Stimulated activated CD4-positive, alpha-beta T cell treated with anti-CD3 and anti-CD28 coated beads, Interleukin-1b, Interleukin-23, amount 100 ng/mL, for 1 hour (primary cell): ENCODE measurements at places on chromosomes 13 and 19.

DNA sequence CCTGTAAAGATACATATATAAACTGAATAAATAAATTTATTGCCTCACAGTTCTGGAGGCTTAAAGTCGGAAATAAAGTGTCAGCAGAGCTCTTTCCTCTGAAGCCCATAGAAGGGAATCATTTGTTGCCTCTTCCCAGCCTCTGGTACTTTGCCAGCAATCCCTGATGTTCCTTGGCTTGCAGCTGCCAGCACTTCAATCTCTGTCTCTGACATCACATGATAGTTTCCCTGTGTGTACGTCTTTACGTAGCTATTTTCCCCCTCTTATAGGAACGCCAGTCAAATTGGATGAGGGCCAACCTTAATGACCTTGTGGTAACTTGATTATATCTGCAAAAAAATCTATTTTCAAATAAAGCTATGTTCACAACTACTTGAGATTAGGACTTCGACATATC, 250.9 kb downstream of the LIG4 start:
- DNase-seq, result no peak

- no peak for DNase-seq
These were observed 294.5 kb downstream of the SLC7A1 start for GRCh38 chr13:29301027-29301426.

DNA sequence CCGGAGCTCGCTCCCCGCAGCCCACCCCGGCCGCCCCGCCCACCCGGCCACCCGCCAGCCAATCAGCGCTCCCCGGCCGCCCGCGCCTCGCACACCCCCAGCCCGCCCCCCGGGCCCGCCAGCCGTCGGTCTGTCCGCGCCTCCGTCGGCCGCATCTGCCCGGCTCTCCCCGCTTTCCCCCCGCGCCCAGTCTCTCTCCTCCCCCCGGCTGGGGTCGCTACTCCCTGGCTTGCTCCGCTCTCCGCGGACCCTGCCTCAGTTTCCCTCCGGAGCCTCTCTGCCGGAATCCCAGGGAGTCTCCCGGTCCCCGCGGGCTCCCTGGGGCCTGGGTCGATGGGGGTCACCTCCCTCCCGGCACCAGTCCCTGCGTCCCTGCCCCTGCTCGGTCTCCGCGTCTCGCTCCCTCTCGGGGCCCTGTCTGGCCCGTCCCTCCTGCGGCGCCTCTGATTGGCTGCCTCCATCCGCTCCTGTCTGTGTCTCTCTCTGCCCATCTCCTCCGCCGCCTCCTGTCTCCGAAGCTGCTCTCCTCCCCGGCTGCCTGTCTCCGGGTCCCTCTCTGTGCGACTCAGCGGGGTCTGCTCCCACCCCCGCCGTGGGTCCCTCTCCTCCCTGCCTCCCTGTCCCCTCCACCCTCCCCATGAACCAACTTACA, 484 bp downstream of the IL11 start:
- DNase-seq, result no peak

DNA sequence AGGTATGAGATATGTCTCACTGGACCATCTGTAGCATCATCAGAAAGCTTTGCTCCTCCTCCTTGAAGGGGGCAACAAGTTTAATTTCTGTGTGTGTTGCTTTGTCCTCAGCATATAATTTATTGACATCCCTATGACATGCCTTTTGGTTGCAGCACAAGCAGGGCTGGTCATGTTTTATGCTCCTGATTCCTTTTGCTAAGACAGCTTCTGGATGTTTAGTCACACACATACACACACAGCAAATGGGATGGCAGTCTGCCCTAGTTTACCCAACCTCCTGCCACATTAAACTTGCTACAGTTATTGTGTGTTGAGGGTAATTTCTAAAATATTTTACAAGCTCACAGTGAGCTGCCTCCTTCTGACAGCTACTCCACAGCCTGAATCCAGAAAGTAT, 217.9 kb upstream of the RXFP2 start:
- DNase-seq, result no peak

DNA sequence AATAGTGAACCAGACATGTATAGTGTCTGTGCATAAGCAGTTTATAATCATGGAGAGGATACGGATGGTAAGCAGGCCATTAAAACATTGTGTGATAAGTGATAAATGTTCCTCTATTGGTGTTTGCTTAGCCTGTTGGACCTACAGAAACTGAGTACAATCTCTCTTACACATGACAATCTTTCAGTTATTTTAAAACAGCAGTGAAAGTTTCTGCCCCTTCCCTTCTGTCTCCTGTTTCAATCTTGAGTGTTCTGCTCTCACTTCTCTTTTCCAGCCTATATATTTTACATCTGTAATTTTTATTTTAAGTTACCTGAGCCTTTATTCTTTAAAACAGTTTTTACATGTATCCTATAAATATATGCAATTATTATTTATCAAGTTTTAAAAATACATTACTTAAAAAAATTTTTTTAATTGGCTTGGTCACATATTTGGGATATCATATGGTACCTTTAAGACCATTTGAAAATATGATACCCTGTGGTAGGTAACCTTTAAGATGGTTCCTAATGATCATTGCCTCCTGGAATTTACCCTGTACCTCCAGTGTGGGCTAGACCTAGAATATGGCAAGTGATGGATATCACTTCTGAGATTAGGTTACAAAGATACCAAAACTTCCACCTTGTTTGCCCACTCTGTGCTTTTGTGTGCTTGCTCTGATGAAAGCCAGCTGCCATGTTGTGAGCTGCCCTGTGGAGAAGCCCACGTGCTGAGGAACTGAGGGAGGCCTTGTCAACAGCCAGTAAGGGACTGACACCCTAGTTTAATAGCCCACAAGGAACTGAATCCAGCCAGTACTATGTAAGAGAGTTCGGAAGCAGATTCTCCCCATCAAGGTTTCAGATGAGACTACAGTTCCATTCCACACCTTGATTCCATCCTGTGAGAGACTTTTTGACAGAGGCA, 99.3 kb downstream of the DHRS12 start:
- no peak for DNase-seq

DNA sequence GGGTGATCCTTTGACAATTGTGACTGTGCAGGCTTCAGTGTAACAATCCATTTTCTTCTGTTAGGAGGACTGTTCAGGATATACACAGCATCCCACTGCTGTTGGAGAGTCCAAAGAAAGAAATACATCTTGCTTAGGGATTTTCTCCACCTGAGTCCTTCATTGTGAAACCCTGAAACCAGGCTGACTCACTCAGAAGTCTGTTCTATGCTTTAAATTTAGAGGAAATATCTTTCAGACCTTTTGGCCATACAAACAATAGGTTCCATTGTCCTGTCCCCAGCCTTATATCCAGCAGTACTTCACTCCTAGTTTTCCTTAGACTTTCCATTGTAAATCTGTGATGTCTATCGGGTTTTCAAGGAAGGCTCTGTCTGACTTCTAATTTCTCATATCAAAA, 379.1 kb downstream of the SUCLA2 start:
- DNase-seq, result no peak

DNA sequence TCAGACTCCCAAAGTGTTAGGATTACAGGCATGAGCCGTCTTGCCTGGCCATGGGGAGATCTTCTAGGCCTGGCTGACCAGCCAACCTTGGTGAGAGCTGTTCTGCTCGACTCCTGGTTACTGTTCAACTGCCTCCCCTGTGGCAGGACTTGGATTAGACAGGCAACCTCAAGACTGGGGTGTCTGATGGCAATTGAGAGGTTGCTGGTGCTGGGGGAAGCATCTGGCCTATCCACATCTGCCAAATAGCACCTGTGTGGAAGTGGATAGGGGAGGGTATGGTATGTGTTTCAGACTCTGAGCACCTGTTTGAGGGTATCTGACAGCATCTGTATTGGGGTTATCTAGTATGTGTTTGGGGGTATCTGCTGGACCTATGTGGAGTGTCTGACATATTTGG, 44.7 kb downstream of the ARHGEF18 start:
- no peak for DNase-seq

DNA sequence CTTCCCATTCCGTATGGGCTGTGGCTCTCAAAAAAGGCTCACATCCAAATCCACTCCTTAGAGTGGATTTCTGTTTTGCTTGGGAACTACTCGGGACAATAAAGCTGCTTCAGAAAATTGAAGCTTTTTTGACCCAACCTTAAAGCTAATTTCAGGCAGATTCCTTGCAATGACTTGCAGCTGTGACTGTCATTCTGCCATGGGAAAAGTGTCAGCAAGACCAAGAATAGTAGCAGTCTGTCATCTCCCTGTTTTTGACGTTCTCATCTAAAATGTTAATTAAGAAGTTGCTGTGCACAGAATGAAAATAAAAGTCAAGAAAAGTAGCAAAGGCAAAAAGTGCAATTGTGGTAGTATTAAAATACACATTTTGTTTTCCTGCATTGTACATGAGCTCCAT, 304.7 kb downstream of the COG6 start:
- DNase-seq, result no peak

DNA sequence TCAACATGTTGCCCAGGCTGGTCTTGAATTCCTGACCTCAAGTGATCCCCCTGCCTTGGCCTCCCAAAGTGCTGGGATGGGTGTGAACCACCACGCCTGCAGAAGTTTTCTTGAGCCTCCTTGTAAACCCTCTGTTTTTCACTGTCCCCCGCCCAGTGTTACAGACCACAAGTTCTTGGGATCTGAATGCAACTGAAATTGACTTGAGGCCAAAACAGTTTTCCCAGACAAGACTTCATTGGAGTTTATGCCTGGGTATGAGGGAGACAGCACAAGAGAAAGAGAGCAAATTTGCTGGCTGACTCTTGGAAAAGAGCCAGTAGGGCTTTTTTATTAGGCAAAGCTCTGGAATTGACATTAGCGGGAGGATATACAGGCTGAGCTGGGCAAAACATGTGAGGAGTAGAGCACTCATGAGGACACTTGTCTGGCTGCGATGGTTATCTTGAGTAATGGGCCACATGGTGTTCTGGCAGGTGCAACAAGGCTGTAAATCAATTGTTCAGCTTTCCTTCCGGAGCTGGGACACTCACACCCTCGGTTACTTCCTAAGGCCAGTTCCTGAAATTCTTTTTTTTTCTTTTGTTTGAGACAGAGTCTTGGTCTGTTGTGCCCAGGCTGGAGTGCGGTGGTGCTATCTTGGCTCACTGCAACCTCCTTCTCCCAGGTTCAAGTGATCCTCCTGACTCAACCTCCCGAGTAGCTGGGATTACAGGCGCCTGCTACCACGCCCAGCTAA, 12.7 kb upstream of the HNRNPL start:
- DNase-seq, result no peak

DNA sequence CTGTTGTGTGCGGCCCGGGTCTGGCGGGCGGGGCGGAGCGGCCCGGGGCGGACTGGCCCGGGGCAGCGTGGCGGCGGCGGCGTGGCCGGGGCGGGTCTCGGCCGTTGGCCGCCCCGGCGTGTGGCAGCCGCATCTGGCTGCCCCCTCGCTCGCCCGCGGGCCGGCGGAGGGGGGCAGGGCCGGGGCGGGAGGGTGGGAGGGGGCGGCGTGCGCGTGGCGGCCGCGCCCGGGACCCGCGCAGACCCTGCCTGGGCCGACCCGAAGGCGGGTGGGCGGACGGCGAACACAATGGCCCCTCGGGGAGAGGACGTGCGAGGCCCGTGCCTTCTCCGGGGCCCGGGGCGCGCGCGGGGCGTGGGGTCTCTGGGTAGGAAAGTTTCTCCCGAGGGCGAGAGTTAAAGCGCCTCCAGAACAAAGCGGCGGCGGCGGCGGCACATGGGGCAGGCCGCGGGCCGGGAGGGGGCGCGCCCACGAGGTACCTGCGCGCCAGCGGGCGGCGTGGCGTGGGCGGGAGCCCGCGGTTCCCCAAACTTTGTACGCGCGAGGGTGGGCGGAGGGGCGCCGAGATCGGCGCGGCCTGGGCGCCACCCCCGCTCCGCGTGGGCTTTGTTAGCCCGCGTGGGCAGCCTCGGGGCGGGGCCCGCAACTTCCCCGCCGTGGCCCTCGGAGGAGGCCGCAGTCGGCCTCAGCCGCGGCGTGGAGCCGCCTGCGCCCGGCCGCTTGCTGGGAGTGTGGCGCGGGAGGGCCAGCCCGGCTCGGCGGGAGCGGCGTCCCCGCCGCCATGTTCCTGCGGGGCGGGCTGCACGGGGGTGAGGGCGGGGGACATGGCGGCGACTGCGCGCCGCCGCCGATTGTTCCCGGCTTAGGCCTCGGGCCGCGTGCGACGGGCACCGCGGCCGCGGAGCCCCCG, 764 bp downstream of the MIR17HG start:
- peak; percentile 34 for DNase-seq

- DNase-seq, result no peak
These were observed 64.0 kb downstream of the MLLT1 start for GRCh38 chr19:6215701-6216235.

DNA sequence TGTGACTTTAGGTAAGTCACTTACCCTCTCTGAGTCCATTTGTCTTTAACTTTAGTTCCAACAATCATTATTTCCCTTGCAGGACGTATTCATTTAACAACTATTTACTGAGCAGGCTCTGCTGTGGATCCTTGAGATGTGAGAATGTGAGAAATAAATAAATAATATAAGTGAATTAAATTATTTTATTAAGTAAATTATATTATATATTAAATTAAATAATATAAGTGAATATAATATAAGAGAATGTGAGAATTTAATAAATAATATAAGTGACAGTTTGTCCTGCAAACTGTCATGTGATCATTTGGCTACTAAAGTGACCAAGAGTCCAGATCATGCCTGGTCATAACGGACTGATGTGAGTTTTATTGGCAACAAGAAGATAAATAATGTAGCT, 598 bp downstream of the OR2Z1 start:
- no peak for DNase-seq

DNA sequence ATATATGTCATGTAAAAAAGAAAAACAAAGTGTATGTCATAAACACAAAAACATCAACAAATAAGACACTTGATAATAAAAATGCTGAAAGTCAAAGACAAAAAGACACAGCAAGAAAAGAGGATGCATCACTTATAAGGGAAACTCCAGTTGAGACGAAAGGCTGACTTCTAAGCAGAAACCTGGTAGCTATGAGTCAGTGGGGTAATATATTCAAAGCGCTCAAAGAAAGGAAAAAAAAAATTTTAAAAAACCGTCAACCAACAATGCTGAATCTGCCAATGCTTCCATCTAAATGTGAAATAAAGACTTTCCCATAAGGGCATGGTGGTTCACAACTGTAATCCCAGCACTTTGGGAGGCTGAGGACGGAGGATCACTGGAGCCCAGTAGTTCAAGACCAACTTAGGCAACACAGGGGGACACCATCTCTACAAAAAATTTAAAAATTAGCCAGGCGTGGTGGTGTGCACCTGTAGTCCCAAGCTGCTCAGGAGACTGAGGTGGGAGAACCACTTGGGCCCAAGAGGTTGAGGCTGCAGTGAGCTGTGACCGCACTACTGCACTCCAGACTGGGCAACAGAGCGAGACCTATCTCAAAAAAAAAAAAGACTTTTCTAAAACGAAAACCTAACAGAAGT, 24.0 kb downstream of the USP12 start:
- DNase-seq, result no peak

DNA sequence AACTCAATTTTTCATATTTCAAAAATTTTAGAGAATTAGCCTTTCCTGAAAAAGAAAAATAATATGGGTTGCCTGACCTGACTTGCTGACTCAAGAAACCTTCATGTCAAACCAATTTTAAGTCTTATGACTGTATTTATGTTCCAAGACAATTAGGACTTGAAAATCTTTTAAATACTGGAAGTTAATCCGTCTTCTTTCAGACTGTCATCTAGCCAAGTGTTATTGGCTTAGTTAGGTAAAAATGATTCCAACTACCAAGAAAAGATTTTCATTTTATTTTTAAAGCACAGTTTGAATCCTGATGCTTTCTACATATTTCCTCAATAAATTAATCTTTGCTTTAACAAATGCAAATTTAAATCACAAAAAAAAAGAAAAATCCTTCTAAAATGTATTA, 337.6 kb downstream of the SLITRK6 start:
- DNase-seq, result no peak
